ENCODE measurements at places on chromosomes 6 and 20.

DNA sequence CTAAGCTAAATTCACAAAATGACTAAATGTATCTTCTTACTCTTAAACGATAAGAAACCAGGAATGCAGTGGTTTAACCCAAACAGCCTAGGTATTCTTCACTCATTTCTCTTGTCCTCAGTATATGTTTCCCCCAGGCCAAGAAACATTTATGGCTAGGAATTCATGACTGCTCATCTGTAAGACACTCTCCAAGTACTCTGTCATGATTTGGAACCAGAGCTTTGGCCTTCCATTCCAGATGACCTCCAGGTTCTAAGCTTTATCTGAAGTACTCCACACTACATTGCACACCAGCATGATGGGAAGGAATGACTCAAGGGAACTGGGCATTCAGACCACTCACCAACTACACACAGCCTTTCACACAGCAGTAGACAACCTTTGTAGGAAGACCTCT, 29.3 kb downstream of the NT5E start:
- DNase-seq, result no peak

DNA sequence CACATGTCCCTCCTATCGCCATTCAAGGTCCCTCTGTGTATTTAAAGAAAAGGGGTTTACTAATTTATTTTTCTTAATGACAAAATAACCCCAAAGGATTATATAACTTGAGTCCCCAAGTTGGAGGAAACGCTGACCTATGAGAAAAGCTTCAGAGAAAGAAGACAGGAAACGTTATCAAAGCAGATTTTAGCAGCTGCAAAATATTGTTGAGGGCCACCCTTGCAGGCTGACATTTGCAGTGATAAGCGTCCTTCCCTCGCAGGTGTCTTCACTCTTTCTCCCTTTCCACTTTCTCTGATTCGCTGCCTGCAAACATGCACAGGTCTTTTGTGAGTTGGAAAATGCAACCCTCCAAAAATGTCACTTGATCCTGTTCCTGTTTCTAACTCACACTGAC, 103.2 kb upstream of the RIPOR2 start:
- DNase-seq, result no peak

DNA sequence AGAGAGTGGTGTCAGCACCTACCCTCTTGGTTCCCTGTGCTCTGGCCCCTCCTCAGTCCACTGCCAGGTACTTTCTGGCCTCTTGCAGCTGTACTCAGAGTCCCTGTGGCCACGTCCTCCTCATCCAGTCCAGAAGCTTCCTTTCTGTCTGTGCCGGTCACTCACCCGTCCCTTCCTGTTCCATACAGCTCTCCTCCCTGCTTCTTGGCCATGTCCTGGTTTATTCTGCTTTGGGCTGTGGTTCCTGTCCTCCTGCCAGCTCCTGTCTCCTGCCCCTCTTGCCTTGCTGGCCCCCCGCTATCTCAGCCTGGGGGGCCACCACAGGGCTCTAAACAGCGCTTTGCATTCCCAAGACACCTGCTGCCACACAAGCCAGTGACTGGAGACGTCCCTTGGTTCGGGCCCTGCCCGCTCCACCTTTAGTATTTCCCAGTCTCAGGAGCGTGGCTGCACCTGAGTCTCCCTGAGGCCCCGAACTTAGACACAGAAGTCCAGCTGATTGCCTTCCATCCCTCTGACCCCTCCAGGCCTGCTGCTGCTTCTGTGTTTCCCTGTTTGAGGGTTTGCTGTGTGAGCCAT, 15.5 kb upstream of the RBM38 start:
- DNase-seq, result no peak

GRCh38 chr6:7317538-7317937, 4.5 kb upstream of the SSR1 start:
- no peak for DNase-seq

DNA sequence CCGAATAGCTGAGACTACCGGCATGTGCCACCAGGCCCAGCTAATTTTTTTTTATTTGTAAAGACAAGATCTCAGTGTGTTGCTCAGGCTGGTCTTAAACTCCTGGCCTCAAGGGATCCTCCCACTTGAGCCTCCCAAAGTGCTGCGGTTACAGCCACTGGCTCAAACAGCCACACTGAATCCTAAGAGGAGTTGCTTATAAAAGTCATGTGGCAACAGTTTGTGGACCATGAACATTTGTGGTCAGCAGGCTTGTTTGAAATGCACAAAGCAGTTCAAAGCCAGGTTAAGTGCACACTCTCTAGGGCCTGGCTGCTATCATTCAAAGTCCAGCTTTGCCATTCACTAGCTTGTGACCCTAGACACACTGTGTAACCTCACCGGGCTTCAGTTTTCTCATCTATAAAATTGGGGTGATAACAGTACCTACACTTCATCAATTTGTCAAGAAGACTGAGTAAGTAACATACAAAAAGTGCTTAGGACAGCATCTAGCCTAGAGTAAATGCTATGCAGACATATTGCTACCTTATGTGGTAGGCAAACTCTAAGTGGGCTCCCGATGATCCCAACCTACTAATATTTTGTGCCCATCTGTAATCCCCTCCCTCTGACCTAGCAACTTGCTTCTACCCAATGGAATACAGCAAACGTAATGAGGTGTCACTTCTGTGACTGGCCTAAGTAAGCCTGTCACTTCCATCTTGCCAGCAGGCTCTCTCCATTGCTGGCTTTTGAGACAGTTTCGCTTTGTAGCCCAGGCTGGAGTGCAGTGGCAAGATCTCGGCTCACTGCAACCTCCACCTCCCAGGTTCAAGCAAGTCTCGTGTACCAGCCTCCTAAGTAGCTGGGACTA, 122.9 kb downstream of the ZMYND8 start:
- no peak for DNase-seq

GRCh38 chr20:6051505-6051904, 2.4 kb downstream of the LRRN4 start:
- DNase-seq, result no peak

GRCh38 chr6:72966628-72967280, 258.5 kb downstream of the KHDC1L start:
- no peak for DNase-seq

- no peak for DNase-seq
Measured at GRCh38 chr6:100959280-100959679, 78.2 kb upstream of the ASCC3 start.

DNA sequence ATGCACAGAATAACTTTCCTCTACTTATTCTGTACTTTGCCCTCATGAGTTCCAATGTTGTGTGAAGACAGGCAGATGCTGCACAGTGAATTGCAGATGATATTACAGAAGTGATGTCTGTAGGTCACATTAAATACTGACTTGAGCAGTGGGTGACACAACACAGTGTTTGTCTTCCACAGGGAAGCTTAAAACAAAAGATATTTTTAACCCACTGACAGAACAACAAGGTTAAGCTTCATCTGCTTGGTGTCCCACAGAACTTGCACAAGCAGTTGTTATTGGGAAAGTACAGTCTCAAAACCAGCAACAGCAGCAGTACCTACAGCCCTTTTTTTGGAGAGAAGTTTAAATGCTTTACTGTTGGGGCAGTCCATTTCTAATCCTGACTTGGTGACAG, 10.5 kb downstream of the SUMO4 start:
- DNase-seq, result no peak

DNA sequence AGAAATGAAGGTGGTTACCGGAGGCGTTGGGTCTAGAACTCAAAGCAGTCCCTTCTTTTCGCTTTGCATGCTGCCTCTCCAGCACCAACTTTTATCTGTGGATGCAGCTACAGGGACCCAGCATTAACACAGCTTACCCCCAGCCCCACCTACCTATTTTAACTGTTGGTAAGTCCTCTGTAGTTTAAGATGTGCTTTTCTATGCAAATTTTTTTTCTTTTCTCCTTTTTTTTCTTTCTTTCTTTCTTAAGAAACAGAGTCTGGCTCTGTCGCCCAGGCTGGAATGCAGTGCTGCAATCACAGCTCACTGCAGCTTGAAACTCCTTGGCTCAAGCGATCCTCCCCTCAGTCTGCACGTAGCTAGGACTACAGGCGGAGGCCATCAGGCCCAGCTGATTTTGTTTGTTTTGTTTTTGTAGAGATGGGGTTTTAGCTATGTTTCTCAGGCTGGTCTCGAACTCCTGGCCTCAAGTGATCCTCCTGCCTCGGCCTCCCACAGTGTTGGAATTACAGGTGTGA, 6.5 kb upstream of the USP45 start:
- no peak for DNase-seq

GRCh38 chr20:44792796-44793195, 17.6 kb downstream of the RIMS4 start:
- DNase-seq, result no peak

DNA sequence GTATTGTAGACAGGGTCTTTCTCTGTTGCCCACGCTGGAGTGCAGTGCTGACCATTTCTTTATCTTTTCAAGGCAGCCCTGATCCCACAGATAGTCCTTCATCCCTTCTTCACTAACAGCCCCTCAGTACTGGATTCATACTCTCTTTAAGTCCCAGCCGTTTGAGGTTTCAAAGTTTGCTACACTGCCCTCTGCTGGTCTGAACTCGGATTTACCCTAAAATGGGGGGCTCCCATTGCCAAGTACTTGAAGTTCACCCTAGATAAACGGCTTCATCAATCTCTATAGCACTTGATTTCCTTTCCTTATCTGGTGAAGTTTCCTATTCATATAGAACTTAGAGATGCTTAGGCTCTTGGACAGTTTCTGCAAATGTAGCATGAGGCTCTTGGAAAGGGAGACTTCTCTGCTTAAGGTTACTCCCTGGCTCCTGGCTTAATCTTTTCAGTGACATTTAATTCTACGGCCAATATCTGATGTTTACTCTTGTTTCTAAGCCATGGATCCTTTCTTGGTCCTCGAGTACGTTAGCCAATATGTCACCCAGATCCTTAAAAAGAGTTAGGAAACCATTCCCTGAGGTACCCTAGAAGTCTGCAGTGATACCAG, 21.4 kb upstream of the PREP start:
- no peak for DNase-seq

DNA sequence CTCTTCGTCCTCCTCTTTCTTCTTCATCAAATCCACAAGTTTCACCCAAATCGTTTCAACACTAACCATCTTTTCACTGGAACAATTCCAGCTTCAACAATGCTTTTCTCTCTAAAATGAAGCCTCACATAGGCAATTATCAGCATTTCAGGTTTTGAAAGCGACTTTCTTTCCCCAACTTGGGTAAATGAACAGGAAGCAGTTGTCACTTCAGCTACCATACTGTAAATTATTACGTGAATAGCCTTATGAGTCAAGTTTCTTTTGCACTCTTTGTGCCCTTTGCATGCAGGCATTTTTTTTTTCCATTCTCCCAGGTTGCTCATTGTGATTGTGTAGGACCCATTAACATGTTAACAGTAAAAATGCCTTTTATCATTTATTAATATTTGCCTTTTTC, 121.7 kb upstream of the BTBD3 start:
- no peak for DNase-seq

- DNase-seq, result no peak
Measured at GRCh38 chr20:57582029-57582378, 21.1 kb downstream of the PCK1 start.

- no peak for DNase-seq
Measured at GRCh38 chr6:163999475-164000125, 585.1 kb downstream of the QKI start.

- no peak for DNase-seq
Measured at GRCh38 chr6:77106992-77107391, 356.3 kb downstream of the HTR1B start.

- no peak for DNase-seq
Measured at GRCh38 chr6:167577891-167578361, 248.8 kb upstream of the AFDN start.

Measured in NCI-H187 treated with DMSO at 0.1 percent for 48 hours (cell line).